ENCODE measurements at places on chromosomes 5 and 9.

- no peak for DNase-seq
These were observed 477.4 kb upstream of the ADAMTS16 start for GRCh38 chr5:4662756-4663155.

DNA sequence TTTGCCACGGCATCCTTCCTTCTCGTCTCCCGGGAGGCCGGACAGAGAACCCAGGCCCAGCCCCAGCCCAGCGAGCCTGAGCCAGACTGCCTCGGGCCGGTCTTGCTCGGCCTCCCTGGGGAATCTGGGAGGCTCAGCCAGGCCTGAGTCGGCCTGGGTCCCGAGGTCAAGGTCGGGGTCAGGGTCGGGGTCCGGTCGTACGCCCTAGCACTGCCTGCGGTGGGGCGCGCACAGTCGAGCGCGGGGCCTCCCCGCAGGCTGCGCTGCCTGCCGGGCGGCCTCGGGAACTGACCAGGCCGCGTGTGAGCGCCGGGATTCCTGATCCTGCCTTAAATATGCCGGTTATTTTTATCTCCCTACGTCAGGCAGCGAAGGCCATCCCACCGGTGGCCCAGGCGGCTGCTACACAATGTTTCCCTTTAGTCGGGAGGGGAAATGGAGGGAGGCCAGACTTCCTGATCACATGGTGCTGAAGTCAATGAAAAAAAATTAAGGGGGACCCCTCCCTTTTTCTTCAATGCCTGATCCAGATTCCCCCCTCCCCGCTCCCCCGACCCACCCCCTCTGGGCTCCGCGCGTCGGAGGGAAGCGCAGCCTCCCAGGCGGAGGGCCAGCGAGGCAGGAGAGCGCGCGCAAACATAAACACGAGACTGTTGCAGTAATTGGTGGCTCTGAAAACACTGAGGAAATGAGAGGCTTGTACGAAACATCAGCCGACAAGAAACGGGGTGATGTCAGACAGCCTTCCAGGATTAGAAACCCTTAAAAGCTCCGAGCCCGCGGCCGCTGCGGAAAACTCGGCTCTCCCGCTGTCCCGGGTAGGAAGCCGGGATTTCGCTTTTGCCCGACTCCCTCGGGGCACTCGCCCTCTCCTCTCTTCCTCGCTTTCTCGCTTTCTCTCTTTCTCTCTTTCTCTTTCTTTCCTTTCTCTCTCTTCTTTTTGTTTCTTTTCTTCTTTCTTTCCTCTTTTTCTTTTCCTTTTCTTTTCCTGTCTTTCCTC lies 148.2 kb upstream of the KLF4 start:
- no peak for DNase-seq

- no peak for DNase-seq
These were observed 471.8 kb upstream of the BRINP1 start for GRCh38 chr9:119841016-119841415.

GRCh38 chr9:126624912-126625311 lies 11.2 kb downstream of the LMX1B start:
- DNase-seq, result no peak

DNA sequence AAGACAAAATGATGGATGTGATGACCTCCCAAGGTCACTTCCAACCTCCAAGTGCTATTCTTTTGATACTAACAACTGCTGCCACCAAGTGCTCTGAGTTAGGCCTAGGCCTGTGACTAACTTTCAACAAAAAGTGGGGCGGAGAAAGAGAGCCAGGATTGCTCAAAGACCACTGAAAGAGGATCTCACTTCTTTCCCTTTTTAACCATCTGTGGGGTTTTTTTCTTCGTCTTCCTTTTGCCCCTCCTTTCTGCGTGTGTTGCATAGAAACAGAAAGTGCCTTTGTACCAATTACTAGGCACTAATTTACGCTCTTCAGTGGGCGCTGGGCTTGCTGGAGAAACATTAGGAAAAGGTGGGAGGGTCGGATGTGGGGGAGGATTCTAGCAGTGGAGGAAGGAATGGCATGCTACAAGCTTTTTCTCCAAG lies 8.0 kb downstream of the KLF9 start:
- DNase-seq, result no peak

GRCh38 chr9:22030101-22030598 lies 21.0 kb upstream of the CDKN2B start:
- no peak for DNase-seq

DNA sequence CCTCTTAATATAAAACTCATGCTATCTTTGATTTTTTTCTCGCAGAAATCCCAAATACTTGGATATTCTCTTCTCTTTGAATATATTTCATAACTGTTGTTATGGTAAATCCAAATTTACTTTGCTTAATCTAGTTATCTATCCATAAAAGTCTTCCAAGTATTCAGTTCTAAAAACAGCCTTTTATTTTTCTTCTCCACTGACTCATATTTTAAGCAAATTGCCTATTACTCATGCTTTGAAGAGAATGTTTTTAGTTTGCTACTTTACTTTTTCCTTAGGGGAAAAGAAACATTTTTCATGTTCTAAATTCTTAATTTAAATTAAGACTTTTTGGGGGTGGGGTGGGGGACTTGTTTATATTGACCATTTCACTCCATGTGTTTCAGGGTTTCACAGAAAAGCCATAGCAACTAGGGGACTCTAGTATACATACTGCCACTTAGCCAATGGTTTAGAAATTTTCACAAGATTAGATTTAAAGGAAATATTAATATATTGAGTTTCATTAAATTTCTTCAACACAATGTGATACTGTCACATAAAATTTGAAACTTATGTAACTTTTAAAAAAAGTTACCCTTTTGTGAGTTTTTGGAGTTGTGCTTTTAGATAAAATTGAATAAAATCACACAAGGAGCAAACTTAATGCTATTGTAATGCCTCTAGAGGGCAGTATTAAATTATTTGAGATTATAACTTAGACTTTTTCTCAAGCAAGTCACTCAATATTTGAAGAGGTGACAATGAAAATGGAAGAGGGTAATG lies 545.8 kb upstream of the ARRDC3 start:
- no peak for DNase-seq

DNA sequence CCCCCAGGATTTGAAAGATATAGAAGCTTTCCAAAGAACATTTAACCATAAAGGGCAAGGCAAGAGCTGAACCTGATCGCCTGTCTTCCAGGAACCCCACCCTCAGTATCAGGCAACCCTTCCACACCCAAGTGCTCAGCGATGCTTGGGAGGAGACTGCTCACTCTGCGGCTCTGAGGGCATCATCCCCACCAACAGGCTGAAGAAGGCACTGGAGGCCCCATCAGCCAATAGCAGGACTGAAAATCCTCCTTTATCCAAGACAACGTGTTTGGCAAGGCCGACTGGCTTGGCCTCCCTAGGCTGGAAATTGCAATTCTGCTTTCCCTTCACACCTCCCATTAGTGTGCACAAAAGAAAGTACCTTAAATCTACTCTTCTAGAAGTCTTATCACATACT lies 1.4 kb upstream of the PPP2CA start:
- DNase-seq, result no peak

GRCh38 chr5:67400752-67401151 lies 204.2 kb upstream of the CD180 start:
- DNase-seq, result no peak

All from stimulated activated CD8-positive, alpha-beta memory T cell treated with anti-CD3 and anti-CD28 coated beads, Interleukin-7, amount 100 ng/mL, for 48 hours (primary cell).